ENCODE measurements at places on chromosomes 12 and 14.
A peak's percentile ranks its signal among the peaks of the same experiment; 100 is the strongest.

GRCh38 chr14:100609331-100609870, 22.2 kb upstream of the BEGAIN start:
- DNase-seq: no peak

DNA sequence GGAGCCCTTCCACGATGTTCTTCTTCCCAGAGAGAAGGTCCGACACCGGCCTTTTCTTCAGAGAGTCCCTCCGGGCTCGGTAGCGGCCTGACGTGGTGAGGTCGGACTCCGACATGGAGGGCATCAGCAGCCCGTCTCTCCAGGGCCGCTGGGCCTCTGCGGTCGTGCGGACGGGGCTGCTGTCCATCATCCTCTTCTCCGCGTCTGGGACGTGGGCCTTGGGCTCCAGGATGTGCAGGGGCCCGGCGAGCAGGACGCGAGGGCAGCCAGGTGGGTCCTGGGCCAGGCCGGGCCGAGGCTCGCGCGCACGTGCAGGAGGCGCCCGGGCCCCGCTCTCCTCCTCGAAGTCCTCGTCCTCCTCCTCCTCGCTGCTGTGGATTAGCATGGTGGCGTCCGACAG, 75.9 kb downstream of the PTPN21 start:
- no peak for DNase-seq

- DNase-seq: no peak
Measured at GRCh38 chr12:120790114-120790513, 64.5 kb downstream of the ACADS start.

- DNase-seq: peak; percentile 38
Measured at GRCh38 chr14:72476657-72477499, 417.0 kb downstream of the DPF3 start.

GRCh38 chr14:55571125-55571889, 8.7 kb upstream of the KTN1 start:
- no peak for DNase-seq

- no peak for DNase-seq
Measured at GRCh38 chr12:9707356-9707755, 25.5 kb downstream of the CLECL1 start.

DNA sequence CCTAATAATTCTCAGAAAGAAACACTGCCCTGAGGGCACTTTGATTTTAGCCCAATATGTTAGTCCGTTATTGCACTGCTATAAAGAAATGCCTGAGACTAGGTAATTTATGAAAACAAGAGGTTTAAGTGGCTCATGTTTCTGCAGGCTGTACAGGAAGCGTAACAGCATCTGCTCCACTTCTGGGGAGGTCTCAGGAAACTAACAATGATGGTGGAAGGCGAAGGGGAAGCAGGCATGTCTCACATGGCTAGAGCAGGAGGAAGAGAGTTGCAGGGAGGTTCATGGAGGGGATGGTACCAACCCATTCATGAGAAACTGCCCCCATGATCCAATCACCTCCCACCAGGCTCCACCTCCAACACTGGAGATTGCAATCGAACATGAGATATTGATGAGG, 49.4 kb upstream of the RERG start:
- no peak for DNase-seq

All from stimulated activated CD4-positive, alpha-beta T cell treated with anti-CD3 and anti-CD28 coated beads, Interleukin-2, amount 100 ng/mL, for 48 hours (primary cell).